ENCODE measurements at places on chromosomes 12 and 14. TPM values are rescaled to one million over a fixed set of nuclear protein-coding genes. Genes with fewer than 3 reads are reported as not detected.

DNA sequence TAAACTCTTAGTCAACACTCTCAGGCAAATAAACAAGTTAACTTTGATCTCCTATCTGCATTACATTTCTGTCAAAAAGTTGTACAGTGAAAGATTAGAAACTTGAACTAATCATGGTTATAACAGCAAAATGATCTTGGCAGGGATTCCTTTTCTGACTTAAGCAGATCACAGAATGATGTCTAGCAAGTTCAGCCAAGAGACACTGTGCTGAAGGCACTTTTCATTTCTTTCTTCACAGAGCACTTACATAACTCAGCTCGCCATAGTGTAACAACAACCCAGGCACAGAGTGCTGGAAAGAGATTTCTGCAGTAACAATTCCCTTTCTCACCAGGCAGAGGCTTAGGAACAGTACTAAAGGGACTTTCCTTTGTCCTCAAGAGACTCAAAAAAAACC is 19.6 kb upstream of the CSRP2 start:
- H3K4me3 ChIP-seq, result no peak overlapping the region
- DNase-seq, result peak; percentile 44
- no peaks in the 10 kb centered on the region for H3K27me3 ChIP-seq
- H3K36me3 ChIP-seq, result no peaks in the 10 kb centered on the region

- H3K27ac ChIP-seq, result no peak overlapping the region
- no peak overlapping the region for H3K4me3 ChIP-seq
- H3K27me3 ChIP-seq, result no peaks in the 10 kb centered on the region
- no peaks in the 10 kb centered on the region for H3K36me3 ChIP-seq
Measured at GRCh38 chr12:12079291-12079690, 8.6 kb downstream of the BCL2L14 start.

DNA sequence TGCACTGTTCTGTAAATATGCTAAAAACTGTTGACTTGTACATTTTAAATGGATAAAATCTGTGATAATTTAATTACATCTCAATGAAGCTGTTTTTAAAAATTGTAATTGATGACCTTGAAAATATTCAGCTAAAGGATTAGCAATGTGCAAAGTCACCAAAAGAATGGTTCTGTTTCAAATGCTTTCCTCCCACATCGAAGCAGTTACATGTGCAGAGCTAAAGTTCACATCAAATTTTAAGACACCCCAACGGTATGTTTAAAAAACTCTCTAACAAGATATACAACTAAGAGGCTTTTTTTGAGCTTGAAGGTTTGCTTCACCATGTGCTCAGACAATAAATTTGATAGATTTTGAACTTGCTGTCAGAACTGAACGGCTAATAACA is 114.6 kb upstream of the KRAS start:
- no peaks in the 10 kb centered on the region for H3K4me1 ChIP-seq
- H3K4me3 ChIP-seq, result no peak overlapping the region
- H3K27me3 ChIP-seq, result no peaks in the 10 kb centered on the region
- no peak for DNase-seq
- no peak overlapping the region for H3K27ac ChIP-seq

GRCh38 chr14:32080001-32080510 is 3.0 kb downstream of the ARHGAP5 start:
- no peak overlapping the region for H3K27ac ChIP-seq
- no peaks in the 10 kb centered on the region for H3K36me3 ChIP-seq

DNA sequence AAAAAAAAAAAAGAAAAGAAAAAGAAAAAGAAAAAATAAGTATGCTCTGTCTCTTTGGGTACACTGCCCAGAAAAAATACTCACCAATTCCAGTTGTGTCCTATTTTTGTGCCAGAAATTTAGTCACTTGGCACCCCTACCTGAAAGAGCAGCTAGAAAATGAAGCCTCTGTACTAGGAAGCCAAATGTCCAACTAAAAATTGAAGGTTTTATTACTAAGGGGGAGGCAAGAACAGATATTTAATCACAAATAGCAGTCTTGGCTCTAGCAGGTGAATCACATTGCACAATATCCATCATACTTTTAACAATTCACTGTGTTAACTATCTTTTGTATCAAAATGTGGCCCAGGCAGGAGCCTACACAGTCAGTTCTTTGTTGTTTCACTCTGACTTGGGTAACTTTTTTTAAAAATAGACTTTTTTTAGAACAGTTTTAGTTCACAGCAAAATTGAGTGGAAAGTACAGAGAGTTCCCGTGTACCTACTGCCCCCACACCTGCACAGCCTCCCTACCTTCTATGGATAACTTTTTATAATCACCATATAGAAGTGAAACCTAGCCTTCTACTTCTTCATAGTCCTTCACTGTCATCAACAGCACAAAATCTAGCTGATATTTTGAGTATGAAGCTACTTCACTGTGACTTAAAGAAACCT is 87.1 kb upstream of the ATF7IP start:
- H3K27ac ChIP-seq, result no peak overlapping the region
- H3K4me1 ChIP-seq, result no peaks in the 10 kb centered on the region
- H3K4me3 ChIP-seq, result no peak overlapping the region
- no peaks in the 10 kb centered on the region for H3K27me3 ChIP-seq
- H3K36me3 ChIP-seq, result no peaks in the 10 kb centered on the region

DNA sequence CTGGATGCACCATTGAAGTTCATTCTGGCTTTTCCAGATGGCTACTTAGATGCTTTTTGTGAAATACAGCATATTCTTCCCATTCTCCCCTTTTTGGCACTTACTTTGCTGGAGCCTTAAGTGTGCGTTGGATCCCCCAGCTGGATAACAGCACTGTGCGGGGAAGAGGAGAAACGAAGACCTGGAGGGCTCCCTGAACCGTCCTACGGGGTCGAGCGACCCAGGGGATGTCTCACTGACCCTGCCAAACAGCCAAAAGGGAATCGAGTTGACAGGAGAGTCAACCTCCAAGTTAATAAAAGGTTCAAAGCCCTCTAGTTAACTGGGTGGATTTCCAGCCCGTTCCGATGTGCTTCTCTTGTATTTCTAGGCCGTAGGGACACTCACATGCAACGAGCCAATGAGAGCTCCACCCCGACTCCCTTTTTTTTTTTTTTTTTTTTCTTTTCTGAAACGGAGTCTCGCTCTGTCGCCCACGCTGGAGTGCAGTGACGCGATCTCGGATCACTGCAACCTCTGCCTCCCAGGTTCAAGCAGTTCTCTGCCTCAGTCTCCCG is 1.0 kb upstream of the CAMKK2 start:
- H3K27ac ChIP-seq, result no peak overlapping the region
- no peaks in the 10 kb centered on the region for H3K27me3 ChIP-seq
- peak overlapping the region; percentile 85 for H3K4me3 ChIP-seq
- peak; percentile 30 for DNase-seq
- H3K4me1 ChIP-seq, result no peaks in the 10 kb centered on the region
- H3K36me3 ChIP-seq, result no peaks in the 10 kb centered on the region

DNA sequence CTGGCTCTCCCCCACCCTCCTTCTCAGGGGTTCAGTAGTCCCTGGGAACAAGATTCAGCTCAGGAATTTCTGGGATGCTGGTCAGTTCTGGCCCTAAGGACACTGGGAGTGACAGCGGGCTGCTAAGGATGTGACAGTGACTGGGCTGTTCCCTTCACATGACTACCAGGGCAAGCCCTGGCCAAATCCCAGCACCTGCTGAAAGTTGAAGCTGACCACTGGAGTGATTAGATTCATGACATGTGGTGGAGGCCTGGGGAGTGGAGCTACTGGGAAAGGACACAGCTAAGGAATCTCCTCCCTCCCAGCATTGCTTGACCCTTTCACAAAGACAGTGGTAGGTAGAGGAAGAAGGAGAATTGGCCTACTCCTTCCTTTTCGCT is 204.9 kb downstream of the DAD1 start:
- H3K27ac ChIP-seq, result no peak overlapping the region
- H3K4me3 ChIP-seq, result no peak overlapping the region
- no peaks in the 10 kb centered on the region for H3K27me3 ChIP-seq
- no peaks in the 10 kb centered on the region for H3K36me3 ChIP-seq
- H3K4me1 ChIP-seq, result no peaks in the 10 kb centered on the region

DNA sequence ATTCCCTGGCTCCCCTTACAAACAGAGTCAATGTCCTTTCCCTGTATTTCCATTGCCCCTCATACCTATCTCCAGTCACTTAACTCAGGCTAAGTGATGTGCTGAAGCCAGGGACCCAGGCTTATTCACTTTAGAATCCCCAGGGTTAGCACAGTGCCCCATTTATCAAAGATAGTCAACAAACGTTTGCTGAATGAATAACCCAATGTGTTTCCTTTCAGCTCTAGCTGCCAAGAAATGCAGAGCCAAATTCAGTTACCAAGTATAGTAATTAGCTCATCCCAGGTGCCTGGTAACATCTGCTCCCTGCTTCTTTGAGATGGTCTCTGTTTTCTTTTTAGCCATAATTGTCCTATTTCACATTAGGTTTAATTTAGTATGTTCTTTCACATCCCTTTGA is 189.5 kb downstream of the PHLDA1 start:
- DNase-seq, result no peak
- no peaks in the 10 kb centered on the region for H3K27me3 ChIP-seq
- H3K4me1 ChIP-seq, result no peaks in the 10 kb centered on the region
- H3K36me3 ChIP-seq, result no peaks in the 10 kb centered on the region
- H3K4me3 ChIP-seq, result no peak overlapping the region
- no peak overlapping the region for H3K27ac ChIP-seq

DNA sequence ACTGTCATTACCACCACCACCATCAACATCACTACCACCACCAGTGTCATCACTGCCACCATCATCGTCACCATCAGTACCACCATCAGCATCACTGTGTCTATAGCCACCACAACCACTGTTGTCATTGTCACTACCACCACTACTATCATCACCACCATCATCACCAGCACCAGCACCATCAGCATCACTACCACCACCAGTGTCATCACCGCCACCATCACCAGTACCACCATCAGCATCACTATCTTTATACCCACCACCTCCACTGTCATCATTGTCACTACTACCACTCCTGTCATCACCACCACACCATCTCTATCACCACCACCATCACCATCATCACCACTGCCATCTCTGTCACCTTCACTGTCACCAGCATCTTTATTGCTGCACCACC is 60.6 kb downstream of the BEGAIN start:
- no peaks in the 10 kb centered on the region for H3K27me3 ChIP-seq
- H3K4me3 ChIP-seq, result no peak overlapping the region
- DNase-seq, result no peak
- no peak overlapping the region for H3K27ac ChIP-seq
- H3K36me3 ChIP-seq, result peaks cover 8% of the 10 kb centered on the region
- H3K4me1 ChIP-seq, result no peaks in the 10 kb centered on the region

- no peak overlapping the region for H3K4me3 ChIP-seq
- no peaks in the 10 kb centered on the region for H3K36me3 ChIP-seq
- no peak overlapping the region for H3K27ac ChIP-seq
- H3K4me1 ChIP-seq, result no peaks in the 10 kb centered on the region
- H3K27me3 ChIP-seq, result no peaks in the 10 kb centered on the region
Measured at GRCh38 chr14:53022593-53022992, 71.7 kb upstream of the FERMT2 start.

DNA sequence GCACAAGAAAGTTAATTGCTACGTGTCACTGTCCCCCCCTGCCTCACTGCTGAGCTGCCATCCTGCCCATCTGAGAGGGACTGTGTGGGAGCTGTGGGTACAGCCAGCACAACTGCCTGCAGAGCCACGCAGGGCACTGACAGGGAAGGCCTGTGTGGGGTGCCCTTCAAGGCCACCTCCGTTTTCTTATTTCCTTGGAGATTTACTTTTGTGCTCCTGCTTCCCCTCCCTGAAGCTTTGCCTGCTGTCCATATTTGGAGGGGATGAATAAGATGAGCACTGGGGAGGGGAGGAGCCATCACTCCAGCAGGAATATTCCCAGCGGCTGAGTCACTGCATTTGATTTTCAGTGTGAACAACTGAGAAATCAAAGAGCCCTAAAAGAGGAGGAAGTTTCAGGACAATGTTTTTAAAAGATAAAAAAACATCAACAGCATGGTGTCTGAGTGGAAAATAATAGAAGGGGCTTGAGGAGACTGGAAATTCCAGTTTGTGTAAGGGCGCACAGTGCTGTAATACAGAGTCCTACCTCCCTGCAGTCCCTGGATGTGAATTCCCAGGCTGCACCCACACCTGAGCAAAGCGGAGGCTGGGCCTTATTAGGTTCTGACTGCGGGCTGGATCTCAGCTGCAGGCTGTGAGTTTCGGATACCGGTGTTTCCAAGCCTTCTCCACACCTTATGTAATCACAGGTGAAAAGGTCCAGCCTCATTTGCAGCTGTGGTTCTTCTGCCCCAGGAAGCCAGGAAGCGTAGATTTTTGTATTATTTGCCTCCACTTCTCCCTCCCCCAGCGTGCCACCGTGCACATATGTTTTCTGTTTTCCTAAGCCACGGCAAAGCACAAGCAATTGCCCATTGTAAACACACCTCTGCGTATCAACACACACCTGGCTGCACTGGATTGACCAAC is 192.6 kb upstream of the BCL2L14 start:
- peaks cover 18% of the 10 kb centered on the region for H3K4me1 ChIP-seq
- H3K36me3 ChIP-seq, result peaks cover 1% of the 10 kb centered on the region
- no peak overlapping the region for H3K4me3 ChIP-seq
- DNase-seq, result peak; percentile 53
- no peaks in the 10 kb centered on the region for H3K27me3 ChIP-seq

- peaks cover 6% of the 10 kb centered on the region for H3K4me1 ChIP-seq
- peak overlapping the region; percentile 86 for H3K27ac ChIP-seq
- no peak overlapping the region for H3K4me3 ChIP-seq
- H3K36me3 ChIP-seq, result peaks cover 15% of the 10 kb centered on the region
Measured at GRCh38 chr12:53677016-53677799, 1.3 kb upstream of the ATP5MC2 start.

Gene TPPP2
- not detected for total RNA-seq

Gene OR10P1
- total RNA-seq, result not detected

Gene LBHD2
- not detected for total RNA-seq

Gene SRGAP1
- 12.4 TPM for total RNA-seq

Gene OR11H12
- not detected for total RNA-seq

Gene TAS2R13
- total RNA-seq, result 1.7 TPM

Gene AQP2
- total RNA-seq, result not detected

Data from lung (tissue), 17 donors.